ENCODE measurements at places on chromosomes 6 and 20.

GRCh38 chr6:15349379-15349778 lies 103.5 kb downstream of the JARID2 start:
- no peak for DNase-seq

DNA sequence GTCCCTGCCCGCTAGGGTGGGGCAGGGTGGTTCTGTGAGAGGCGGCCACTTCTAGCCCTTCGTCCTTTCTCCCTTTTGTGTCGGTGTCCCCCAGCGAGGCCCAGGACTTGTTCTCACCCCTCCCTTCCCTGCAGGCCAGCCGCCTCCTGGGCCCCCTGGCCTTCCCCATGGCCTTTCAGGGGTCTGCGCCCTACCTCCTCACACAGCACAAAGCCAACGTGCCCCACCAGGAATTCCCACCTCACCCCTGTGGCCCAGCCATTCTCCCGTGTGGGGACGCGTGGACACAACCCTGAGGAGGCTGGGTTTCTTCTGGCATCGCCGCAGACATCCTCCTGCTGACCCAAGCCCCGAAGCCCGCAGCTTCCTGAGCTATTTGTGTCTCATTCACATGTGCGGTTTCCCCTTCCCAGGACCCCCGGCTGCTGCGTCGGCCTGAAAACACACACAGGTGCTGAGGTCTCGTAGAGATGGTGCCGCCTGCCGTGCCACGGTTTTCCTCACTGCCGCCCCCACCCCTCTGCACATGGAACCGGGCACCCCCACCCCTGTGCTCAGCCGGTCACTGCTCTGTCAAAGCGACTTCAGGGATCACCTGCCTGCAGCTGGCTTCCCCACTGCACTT lies 375.8 kb downstream of the CDH4 start:
- no peak for DNase-seq

DNA sequence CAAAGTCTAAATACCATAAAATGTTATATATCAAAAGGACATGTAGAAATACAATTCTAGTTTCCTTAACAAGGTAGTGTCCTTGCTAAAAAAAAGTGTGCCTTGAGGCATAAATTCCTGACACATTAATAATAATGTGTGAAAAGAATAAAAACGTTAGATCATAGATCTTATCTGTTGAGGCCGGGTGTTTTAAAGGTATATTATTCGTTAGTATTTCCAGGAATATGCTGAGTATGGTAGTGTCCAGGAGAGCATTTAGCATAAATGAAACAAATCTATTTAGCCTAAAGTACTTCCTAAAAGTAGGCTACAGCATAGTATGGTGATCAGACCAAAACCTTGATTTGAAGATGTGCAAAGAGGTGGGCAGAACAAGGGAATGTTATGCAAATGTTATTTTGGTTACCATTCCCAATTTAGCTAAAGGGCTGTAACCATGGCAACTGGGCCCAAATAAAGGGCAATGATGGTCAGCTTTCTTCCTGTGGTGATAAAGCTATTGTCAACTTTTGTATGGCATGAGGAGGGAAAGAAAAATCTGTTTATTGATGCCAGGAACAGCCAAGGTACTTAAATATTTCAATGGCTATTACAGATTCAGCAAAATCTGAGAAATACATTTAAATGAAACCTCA lies 18.9 kb downstream of the MKKS start:
- DNase-seq: no peak

GRCh38 chr6:61649845-61650244 lies 636.2 kb downstream of the KHDRBS2 start:
- DNase-seq: no peak

GRCh38 chr6:17884498-17885478 lies 102.6 kb downstream of the KIF13A start:
- no peak for DNase-seq

DNA sequence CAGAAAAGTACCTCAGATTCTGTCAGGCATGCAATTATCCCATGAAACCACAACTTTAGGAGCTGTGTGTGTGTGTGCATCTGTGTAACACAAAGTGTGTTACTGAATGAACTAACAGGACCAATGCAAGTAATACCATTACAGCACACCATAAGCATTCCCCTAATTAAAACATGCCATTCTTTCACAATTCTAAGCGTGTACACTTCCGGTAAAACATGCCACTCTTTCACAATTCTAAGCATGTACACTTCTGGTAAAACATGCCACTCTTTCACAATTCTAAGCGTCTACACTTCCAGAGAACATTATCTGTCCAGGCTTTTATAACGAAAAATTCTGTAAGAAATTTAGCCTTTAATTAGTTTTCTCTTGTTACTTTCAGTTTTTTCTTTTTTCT lies 238.2 kb downstream of the GMDS start:
- no peak for DNase-seq

DNA sequence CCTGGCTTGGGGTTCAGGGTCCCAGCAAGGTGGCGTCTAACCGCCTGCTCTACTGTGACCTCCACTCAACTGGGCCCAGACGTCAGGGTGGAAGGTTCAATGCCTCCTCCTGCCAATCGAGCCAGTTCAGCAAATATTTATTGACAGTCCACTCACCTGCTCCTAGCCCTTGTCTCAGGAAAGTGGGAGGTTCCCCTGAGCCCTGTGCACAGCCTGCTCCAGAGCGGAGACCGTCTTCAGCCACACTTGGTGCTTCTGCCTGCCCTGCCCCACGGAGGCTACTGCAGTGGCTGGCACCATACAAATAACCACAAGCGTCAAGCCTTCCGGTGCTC lies 6.1 kb downstream of the CCDC167 start:
- no peak for DNase-seq

- no peak for DNase-seq
Observed at GRCh38 chr20:50546729-50547314, 36.6 kb downstream of the PTPN1 start.

DNA sequence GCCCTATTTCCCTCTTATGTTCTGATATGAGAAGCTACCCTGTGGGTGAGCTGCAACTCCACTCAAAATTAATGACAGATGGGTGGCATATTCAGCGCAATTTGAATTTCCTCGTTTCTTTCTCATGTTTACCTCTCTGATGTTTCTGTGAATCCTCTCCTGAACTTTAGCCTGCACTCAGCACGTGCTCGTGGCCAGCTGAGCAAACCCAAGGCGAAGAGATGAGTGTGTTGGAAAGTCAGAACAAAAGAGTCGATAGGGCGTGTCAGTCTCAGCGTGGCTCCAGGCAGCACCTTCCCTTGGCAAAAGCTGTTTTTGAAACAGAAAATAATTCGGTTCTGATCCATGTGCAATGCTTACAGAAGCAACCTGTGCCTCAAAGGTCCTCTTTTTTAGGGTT lies 226.1 kb upstream of the GMDS start:
- no peak for DNase-seq

- no peak for DNase-seq
Observed at GRCh38 chr6:146526192-146526591, 17.4 kb upstream of the RAB32 start.

DNA sequence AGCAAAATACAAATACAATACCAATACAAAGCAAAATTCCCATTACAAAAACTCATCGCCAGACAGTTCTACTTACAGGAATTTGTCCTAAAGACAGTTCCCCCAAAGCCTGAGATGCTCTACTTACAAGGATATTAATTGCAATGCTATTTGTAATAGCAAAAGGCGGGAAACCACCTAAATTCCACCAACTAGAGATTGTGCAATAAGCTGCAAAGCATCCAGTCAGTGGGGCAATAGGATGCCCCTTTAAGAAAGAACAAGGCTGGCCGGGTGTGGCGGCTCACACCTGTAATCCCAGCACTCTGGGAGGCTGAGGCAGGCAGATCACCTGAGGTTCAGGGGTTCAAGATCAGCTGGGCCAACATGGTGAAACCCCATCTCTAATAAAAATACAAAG lies 39.1 kb downstream of the FAM209B start:
- no peak for DNase-seq

- DNase-seq: no peak
Observed at GRCh38 chr6:154814063-154814462, 80.8 kb downstream of the SCAF8 start.

DNA sequence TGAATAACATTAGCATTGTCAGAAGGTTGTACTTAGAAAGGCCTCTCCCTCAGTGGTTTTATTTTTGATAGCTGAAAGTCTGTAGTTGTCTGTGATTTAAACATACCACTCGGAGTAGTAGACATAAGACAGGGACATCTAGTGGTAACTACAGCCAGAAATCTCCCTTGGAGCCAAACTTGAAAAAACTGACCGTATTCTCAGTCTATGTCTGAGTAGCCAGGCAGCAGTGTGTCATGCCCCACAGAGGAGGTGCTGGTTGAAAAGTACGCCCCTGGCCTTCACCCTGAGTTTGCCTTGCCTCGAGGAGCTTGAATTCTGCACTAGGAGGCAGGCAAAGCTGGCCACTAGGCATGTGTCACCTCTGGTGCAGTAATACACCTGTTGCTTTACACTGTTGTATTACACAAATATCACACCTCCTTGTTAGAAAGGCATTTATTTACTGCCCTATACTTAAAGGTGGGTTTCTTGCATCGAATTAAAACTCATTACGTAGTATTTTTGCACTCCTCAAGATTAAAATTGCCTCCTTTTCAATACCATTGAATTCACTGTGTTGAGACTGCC lies 20.8 kb downstream of the ZBTB2 start:
- DNase-seq: no peak

DNA sequence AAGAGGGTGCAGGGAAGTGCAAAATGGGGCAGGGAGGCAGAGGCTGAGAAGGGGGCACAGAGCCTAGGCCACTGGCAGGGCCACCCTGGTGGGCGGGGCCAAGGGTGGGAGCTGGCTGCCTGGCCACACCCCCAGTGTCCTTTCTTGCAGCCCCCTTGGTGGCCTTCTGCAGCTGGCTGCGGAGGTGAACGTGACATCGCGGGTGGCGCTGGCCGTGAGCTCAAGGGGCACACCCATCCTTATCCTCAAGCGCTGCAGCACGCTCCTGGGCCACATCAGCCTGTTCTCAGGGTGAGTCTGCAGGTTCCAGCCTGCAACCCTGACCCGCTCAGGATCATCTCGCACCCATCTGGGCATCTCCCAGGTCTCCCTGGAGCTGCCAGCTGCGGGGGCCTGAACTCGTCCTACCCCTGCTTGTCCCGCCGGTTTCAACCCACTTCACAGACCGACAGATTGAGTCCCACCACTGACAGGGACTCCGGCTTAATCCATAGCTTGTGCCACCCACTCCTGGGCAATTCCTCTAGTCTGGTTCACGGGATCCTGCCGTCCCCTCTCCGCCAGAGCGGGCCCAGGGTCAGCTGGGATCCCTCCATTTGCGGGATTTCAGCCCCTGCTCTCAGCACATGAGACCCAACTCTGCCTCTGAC lies 6.2 kb downstream of the BPIFB3 start:
- DNase-seq: no peak

GRCh38 chr6:66068907-66069306 lies 361.9 kb upstream of the EYS start:
- DNase-seq: no peak

- DNase-seq: no peak
Observed at GRCh38 chr20:626579-626978, 16.5 kb upstream of the TCF15 start.

DNA sequence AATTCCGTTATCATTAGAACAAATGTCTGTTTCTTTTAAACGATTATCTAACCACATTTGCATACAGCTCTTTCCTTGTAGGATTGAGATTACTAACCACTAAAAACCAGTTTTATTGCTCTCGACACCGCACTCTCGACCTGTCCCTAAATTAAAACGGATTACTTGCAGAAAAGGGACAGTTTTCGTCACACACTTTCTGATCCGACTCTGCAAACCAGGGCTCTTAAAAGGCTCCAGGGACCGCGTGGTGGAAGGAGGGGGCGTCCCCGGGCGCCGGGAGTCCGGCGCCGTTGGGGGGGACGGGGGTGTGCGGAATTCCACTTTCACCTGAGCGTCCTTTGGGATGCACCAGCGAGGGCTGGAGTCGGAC lies 731 bp downstream of the MAK start:
- no peak for DNase-seq

DNA sequence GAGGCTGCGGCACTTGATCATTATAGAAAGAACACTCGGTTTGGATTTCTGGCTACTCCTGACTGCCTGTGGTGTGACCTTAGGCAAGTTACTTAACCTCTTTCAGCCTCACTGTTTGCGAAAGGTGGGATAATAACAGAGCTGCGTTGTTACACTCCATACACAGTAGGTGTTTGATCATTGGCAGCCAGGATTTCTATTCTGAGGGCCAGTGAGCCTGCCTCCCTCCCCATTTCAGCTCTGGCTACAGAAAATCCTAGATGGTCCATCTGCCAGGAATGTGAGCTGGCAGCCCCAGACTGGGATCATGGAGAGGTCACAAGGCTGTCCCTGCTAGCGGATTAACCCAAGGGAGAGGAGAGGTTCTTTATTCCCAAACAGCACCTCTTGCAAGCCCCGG lies 2.7 kb downstream of the KCNB1 start:
- no peak for DNase-seq

All from sciatic nerve (tissue), 2 donors.